ENCODE measurements at places on chromosomes 13 and 19. TPM values are rescaled to one million over a fixed set of nuclear protein-coding genes. Genes with fewer than 3 reads are reported as not detected.

ZNF491 gene
- 3.1 TPM for total RNA-seq

COMMD6 gene
- 64.4 TPM for total RNA-seq

FLT1 gene
- 156 TPM for total RNA-seq

SYCN gene
- total RNA-seq, result not detected

SLC8A2 gene
- total RNA-seq, result not detected

ABHD8 gene
- 9.3 TPM for total RNA-seq

FXYD1 gene
- not detected for total RNA-seq

BRME1 gene
- total RNA-seq, result 1.4 TPM

NCR1 gene
- total RNA-seq, result not detected

- no peak for DNase-seq
Observed at GRCh38 chr19:33450689-33451088, 70.9 kb downstream of the PEPD start.

- DNase-seq, result no peak
Observed at GRCh38 chr19:34794066-34794960, 21.3 kb upstream of the ZNF599 start.

GRCh38 chr13:66994097-66994496 lies 236.0 kb downstream of the PCDH9 start:
- peak; percentile 29 for DNase-seq

- DNase-seq, result no peak
Observed at GRCh38 chr19:1082928-1083816, 12.0 kb downstream of the POLR2E start.

DNA sequence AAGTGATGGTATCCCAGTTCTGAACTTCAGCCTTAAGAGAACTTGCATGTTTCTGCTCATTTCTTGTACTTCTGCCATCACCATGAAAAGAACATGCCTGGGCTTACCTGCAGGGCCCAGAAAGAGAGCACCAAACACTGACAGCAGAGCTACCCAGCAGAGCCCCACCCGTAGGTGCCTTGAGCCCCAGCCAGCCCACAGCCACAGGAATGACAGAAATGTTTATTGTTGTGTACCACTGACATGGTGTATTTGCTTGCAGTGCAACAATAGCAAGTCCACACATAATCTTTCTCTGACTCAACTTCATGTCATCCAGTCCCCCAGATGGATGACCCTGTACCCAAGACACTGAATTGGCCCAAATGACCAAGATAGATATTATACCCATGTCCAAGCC lies 195.2 kb downstream of the TSHZ3 start:
- no peak for DNase-seq

GRCh38 chr19:447816-448560 lies 12.8 kb downstream of the SHC2 start:
- no peak for DNase-seq

DNA sequence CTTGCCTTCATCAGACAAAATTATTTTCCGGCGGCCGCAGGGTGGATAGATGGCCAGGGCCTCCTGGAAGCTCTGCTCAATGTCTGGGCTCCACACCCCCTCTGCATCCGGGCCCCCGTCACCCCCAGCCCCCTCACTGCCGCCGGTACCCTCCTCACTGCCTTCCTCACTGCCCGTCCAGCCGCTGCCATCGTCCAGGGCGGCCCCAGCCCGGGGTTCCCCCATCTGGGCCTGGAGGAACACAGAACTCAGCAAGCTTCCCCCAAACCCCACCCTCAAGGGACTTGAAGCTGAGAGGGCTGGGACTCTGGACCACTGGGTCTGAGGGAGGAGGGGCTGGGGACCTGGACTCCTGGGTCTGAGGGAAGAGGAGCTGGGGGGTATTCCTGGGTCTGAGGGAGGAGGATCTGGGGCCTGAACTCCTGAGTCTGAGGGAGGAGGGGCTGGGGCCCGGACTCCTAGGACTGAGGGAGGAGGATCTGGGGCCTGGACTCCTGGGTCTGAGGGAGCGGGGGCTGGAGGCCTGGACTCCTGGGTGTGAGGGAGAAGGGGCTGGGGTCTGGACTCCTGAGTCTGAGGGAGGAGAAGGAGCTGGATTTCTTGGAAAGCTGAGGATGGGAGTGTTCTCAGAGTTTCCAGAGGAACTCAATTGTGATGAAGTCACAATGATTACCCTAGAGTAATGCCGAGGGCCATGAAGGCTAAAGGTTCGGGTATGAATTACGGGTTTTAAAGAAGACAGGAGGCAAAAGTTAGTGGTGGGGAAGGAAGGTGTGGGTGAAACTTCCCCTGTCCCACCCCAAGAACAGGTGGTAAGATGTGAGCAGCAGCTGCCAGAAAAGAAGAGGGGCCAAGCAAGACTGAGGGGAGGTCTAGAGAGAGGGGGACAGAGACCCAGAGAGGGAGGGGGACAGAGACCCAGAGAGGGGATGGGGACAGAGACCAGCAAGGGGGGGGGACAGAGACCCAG lies 2.1 kb downstream of the TEAD2 start:
- DNase-seq, result no peak

GRCh38 chr13:99987154-99988019 lies 5.8 kb downstream of the ZIC2 start:
- no peak for DNase-seq

- DNase-seq, result no peak
Observed at GRCh38 chr19:5188548-5189317, 151.9 kb downstream of the PTPRS start.

- no peak for DNase-seq
Observed at GRCh38 chr13:109684824-109685202, 101.6 kb downstream of the IRS2 start.

GRCh38 chr13:36395280-36395679 lies 37.0 kb upstream of the CCNA1 start:
- DNase-seq, result no peak

- no peak for DNase-seq
Observed at GRCh38 chr13:74920920-74921319, 561.0 kb downstream of the TBC1D4 start.

GRCh38 chr13:107974409-107974808 lies 240.9 kb downstream of the LIG4 start:
- DNase-seq, result no peak

DNA sequence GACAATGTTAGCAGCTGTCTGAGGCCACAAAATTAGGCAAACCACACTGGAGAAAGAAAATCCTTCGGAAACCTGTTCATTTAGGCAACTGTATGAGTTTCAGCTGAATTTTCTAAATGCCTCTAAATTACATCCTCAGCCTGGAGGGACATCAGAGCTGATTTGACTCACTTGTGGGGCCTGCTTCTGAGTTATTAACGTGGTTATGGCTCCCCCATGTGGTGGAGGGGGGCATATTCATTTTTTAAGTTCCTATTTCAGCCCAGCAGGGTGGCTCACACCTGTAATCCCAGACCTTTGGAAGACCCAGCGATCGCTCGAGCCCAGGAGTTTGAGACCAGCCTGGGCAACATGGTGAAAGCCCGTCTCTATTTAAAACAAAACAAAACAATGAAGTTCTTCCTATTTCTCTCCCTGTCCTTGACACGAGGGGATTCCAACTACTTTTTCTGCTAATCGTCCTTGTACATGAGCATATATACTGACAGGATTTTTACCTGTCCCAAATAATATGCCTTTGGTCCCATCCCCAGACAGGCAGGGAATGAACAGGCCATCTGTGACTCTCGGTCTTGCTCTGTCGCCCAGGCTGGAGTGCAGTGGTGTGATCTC lies 31.5 kb upstream of the HIF3A start:
- DNase-seq, result no peak

DNA sequence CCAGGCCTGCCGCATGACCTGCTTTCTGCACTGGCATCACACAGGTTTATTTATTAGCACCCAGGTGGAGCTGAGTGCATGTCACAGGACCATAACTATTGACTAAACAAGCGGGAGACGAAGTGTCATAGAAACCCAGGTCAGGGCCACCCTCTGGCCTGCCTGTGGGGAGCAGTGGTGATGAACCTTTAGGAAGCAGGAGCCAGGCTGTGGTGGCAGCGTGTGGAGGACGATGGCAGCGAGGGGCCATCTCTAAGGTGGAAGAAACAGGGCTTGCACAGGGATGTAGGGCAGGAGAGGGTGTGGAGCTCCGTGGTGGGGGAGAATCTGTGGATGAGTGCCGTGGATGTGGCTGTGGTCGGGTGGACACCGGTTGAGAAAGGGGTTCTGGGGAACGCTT lies 275.3 kb downstream of the TEX29 start:
- no peak for DNase-seq

DNA sequence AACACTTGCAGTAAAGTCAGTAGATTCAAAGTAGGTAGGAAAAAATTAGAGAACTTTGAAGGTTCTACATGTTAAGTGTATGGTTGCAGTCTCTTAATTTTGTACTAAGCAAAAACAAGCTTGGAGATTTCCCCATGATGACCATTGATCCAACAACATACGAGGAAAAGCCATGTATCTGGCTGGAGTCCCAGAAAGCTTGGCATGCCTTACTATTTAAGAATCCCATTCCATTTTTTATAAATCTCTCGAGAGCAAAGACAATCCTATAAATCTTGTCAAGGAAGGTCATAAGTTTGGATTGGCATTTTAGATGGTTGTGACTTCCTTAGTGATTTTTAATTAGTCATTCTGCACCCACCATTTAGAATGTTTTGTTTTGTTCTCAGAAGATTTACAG lies 495.9 kb downstream of the GPC5 start:
- DNase-seq, result no peak

GRCh38 chr19:18339723-18340122 lies 675 bp upstream of the PGPEP1 start:
- DNase-seq, result no peak

DNA sequence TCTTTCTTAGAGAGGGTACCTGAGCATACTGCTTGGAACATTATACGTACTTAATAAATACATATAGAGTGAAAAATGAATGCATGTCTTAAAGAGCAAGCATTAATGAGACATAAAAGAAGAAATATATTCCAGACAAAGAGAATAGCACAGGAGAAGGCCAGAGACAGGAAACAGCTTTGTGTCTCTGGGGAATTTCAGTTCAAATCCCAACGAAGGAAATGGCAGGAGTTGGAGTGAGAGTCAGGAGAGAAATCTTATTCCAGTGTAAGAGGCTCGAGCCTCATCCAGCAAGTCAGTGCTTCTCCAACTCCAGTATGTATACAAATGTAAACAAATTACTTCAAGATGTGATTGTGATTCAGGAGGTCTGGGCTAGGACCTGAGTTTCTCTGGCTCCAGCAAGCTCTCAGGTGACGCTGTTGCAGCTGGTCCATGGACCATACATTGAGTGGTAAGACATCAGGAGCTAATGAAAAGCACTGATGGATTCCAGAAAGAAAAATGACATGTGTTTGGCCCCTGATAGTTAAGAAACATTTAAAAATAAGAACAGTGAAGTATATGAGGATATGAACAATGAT lies 108.2 kb downstream of the RAP2A start:
- DNase-seq, result no peak

DNA sequence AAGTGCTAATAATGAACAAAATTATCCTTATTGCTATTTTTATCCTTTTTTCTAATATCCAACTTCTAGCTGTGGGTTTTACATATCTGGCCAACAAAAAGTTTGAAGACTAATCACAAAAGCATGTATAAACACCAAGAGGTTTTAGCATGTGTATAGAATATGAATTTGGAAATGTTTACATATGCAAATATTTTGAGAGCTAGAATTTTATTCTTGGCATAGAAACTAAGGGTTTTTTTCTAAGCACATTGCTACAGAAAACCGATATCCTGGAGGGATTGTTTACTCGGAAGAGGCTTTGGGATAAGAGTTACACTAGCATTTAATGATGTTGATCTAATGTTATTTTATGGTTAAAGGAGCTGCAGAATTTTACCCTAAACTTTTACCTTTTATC lies 392.1 kb downstream of the EFNB2 start:
- no peak for DNase-seq

GRCh38 chr19:35585848-35586247 lies at the start of gene PMIS2:
Gene PMIS2 (plus strand): TSS chr19:35586173. CDS start chr19:35586260, 87 bp downstream.
- DNase-seq, result no peak

GRCh38 chr19:48508729-48509411 lies 2.8 kb downstream of the LMTK3 start:
- DNase-seq, result no peak

DNA sequence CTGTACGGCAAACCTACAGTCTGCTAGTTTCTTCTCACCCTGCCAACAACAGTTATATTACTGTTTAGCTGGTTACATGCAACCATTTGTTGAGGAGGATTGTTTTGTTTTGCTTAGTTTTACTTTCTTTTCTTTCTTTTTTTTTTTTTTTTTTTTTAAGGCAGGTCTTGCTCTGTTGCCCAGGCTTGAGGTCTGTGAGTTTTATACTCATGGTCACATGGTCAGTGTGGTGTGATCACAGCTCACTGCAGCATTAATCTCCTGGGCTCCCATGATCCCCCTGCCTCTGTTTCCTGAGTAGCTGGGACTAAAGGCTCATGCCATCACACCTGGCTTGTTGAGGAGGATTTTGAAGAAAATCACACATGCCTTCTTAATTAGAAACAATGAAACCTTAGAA lies 505.6 kb downstream of the GPC5 start:
- no peak for DNase-seq

- DNase-seq, result no peak
Observed at GRCh38 chr19:991174-991931, 7.2 kb downstream of the WDR18 start.

DNA sequence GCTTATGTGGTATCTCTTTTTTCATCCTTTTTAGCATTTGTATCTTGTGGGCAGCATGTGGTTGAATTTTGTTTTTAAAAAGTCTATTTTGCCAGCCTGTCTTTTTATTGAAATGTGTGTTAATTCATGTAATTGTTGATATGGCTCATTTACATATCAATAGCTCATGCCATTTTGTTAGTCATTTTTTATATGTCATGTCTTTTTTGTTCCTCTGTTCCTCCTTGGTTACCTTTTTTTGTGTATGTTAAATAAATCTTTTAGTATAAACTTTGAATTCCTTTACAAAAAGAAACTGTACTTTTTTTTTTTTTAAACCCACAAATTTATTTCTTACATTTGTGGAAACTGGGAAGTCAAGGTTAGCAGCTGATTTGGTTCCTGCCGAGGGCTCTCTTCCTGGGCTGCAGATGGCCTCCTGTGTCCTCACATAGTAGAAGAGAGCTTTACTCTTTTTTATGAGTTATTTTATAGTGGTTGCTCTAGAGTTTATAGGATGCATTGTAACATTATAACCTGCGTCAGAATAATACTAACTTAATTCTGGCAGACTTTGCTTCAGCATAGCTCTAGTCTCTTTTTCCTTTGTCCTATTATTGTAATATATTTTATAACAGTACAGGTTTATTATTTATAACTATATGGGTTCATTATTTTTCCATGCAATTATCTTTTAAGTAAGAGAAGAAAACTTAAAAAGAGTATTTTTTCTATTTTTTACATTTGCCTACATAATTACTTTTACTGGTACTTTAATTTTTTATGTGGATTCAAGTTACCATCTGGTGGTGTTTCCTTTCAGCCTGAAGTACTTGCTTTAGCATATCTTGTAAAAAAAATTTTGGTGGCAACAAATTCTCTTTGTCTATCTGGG lies 86.3 kb downstream of the URI1 start:
- no peak for DNase-seq

All from glomerular endothelial cell (primary cell).